ENCODE measurements at places on chromosomes 2 and 18. TPM values are rescaled to one million over a fixed set of nuclear protein-coding genes. Genes with fewer than 3 reads are reported as not detected.

Gene KCNK3
- total RNA-seq = 31.5 TPM

Gene IRS1
- total RNA-seq = 6.2 TPM

Gene LHCGR
- not detected for total RNA-seq

Gene TSN
- 27.8 TPM for total RNA-seq

Gene RGPD6
- total RNA-seq = 21.9 TPM

GRCh38 chr2:88669482-88670214, 21.8 kb upstream of the RPIA start:
- no peak for DNase-seq

DNA sequence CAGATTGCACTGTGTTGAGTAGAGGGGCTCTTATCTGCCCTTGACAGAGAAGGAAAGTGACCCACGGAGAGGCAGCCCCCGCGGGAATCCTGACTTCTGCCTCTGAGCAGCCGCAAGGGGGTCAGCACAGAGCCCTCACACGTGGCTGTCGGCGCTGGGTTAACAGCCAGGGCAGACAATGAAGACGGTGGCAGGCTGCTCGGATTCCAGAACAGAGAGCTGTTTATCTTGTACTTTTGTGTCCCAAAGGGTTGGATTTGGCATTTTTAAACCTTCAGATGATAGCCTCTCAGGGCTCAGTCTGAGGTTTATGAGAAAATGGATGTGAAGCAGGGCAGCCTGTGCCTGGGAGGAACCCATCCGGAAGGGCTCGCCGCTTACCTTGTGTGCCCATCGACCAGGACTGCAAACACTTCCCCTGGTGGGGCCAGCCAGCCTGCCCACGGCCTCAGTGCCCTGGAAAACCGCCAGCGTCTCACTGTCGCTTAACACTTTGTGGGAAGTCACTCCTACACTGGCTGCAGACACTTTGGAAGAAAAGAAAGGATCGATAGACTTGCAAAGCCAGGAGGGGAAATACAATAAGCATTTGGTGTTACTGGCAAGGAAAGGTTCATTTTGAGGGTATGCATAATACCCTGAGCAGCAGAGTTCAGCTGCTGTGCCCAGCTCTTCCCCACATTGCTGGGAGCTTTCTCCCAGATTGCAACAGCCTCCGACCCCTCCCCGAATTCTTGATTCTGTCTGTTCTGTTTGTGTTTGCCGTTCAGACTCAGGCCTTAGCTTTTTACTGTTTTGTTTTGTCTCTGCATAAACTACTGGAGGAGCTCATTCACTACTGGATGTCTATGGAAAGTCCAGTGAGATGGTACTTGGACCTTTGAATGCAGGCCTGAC, 325.3 kb upstream of the MYT1L start:
- no peak for DNase-seq

DNA sequence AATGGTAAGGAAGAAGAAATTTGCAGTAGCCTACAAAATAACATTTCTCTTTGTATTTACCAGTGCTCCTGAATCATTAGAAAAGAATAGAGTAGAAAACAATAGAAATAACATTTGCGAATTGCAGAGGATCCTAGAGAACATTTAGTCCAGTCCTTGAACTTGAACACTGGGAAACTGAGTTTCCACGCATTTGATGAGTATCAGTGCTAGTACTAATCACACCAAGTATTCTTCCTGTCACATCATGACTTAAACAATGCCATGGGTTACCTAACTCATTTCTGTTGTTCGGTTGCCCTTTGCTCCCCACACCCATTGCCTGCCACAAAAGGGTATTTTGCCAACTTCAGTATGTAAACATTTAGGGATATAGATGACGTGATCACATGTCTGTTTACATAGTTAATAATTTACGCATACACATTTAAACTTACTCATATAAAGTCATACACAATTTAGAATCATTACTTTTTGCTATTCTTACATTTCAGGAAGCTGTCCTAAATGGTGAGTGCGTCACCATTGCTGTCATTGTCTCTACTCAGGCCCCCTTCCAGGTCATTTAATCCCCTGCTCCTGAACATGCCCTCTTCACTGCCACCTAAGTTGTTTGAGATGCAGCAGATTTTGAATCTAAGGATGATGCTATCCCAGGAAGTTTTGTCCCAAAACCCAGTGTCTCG, 42.3 kb downstream of the CRIM1 start:
- no peak for DNase-seq

DNA sequence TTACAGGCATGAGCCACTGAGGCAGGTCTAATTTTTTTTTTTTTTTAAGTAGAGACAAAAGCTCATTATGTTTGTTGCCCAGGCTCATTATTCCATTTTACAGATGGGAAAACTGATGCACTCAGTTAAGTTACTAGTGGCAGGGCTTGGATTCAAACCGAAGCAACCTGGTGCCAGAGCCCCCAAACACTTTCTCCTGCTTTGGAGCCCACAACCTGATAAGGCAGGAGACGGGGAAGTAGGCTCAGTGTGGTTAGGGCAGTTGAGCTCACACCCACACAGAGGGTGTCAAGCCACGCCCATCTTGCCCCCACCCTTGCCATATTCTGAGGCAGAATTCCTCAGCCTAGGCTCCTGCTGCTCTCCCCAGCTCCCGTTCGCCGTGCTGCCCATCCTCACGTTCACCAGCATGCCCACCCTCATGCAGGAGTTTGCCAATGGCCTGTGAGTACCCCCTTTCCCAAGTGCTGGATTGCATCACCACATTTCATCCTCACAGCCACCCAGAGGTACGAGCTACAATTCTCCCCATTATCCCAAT, 5.8 kb upstream of the CTDSP1 start:
- no peak for DNase-seq

- DNase-seq = no peak
Measured at GRCh38 chr2:2648094-2648493, 317.0 kb upstream of the MYT1L start.

DNA sequence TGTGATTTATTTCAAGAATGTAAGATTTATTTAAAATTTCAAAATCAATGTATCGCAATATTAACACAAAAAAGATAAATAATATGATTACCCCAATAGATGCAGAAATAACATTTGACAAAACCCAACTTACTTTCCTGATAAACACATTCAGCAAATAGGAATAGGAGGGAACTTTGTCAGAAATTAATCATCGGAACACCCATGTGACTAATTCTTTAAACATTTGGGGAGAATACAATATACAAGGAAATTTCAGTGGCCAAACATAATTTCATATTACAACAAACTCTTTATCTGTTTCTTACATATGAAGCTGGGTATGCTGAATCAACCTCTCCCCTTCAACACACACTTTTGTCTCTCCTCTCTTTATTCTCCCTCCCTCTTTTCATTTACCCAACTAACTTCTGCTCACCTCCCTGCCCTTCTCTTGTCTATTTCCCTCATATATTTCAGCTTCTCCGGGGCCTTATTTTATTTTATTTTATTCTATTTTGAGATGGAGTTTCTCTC, 309.6 kb upstream of the CNTNAP5 start:
- DNase-seq = no peak

- DNase-seq = no peak
Measured at GRCh38 chr2:37742286-37742685, 70.8 kb upstream of the CDC42EP3 start.

DNA sequence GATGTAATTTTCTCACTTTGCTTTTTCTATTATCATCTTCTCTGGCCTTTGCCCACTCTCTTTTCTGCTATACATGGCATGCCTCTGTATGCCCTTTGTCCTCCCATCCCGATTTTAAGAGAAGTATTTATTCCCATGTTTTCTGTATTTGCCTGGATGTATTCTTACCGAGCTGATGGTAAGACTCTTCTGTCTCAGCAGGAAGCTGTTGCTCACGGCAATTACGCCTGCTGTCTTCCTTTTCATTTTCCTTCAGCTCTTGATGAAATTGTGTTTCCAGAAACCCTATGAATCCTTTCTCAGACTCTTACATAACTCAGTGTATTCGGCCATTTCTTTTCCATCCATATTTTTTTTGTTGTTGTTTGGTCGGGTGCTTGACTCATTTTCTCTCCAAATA, 121.6 kb downstream of the SP3 start:
- DNase-seq = no peak

- no peak for DNase-seq
Measured at GRCh38 chr2:120907822-120908221, 172.2 kb downstream of the GLI2 start.

DNA sequence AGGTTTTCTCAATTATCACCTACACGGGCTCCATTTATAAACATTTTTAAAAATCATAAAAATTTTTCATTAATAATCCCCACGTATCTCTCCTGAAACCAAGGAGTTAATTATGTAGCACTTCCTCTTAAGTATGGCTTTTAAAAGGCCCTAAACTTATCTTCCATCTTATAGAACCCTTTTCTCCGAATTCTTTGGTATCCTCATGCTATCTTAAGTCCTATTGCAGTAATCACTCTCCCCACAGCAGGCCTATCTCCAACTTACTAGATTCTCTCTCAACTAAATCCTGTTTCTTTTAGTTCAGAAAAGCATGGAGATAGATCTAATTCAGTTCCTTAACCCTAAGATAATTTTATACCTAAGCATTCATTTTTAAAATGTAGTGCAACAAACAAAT, 26.2 kb downstream of the RPRD1A start:
- DNase-seq = no peak

DNA sequence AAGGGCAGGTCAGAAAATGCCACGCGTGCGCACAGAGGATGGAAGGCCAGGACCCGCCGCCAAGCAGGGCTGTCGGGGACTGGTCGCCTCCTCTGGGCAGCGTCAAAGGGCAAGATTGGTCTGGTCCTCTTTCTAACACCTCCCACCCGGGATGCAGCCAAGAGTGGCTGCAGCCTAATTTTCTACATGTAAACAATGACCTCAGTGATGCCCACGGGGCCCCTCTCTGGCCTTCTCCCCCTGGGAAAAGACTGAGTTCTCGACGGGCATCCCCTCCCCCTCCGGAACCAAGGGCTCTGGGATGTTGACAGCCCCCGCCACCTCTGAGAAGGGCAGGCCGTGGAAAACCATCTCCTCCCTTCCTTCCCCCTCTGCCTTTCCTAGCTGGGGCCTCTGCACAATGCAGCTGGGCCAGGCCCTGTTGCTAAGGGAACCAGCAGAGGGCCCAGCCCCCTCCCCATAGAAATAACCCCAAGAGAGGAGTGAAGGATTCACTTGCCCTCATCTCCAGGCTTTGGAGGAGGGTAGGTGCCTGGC, 80.0 kb upstream of the ZNF532 start:
- no peak for DNase-seq

GRCh38 chr18:33114749-33115148, 325.8 kb downstream of the CCDC178 start:
- no peak for DNase-seq

- no peak for DNase-seq
Measured at GRCh38 chr2:212726403-212726802, 187.8 kb upstream of the ERBB4 start.

- no peak for DNase-seq
Measured at GRCh38 chr2:7694076-7694985, 777.1 kb downstream of the RNF144A start.

GRCh38 chr2:109260886-109261700, 132.1 kb downstream of the SH3RF3 start:
- peak; percentile 39 for DNase-seq

DNA sequence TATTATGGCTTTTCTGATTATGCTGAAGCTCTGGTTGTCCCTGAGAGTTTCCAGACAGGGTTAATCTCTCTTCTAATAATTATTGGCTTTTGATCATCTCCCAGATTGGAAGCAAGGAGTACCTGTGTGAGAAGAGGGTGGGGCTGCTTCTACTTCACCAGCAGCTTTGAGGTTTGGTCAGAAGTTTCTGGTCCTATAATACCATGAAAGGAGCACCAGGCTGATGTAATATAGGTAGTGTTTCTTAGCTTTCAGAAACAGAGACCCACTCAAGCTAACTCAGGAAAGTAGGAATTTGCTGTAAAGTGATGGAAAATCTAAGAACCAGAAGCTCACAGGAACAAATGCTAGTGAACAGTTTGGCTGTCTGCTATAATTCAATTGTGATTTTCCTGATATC, 57.6 kb downstream of the SGPP2 start:
- no peak for DNase-seq

GRCh38 chr18:28039078-28039477, 137.9 kb downstream of the CDH2 start:
- DNase-seq = no peak

DNA sequence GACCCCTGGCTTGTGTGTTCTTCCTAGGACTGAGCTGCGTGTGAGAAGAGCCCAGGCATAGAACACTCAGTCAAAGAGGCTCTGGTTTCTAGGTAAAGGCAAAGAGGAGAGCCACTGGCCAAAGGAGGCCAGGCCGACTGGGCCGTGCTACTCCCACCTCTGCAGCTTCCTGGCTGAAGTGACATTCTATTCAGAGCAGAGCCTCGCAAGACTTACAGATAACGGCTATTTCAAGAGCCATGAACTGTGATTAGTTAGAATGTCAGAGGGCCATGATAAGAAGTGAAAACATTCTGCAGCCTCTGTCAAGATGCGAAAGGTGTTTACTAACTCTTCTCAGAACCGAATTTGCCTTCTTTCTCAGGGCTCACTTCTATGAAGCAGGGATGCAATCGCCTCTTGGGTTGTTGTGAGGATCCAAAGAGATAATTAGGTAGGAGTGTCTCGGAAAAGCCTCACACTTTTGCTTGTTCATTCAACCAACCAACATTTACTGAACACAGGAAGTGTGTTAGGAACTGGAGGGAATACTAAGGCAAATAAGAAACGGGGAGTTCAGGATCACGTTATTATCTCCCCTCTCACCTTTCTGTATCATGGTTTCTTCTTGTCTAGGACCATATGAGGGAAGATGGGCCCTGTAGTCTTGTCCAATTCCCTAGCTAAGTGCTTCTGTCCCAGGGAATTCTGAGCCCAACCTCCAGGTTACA, 3.4 kb upstream of the DNAJC5G start:
- no peak for DNase-seq

GRCh38 chr2:46195819-46196218, 101.4 kb upstream of the EPAS1 start:
- no peak for DNase-seq

DNA sequence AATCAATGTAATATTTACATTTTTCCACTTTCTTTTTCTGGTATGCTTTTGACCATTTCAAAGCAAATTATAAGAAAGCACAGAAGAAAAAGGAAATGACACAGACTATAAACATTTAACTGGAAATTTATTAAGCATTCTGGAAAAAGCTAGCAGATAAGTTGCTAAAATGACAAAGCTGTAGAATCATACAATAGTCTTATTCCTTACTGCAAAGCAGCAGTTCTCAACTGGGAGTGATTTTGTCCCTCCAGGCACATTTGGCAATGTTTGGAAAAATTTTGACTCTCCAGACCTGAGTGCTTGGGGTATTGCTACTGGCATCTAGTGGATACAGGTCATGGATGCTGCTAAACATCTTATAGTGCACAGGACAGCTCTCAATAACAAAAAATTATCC, 75.1 kb downstream of the MBD5 start:
- no peak for DNase-seq

- DNase-seq = no peak
Measured at GRCh38 chr18:2736823-2737222, 81.3 kb downstream of the SMCHD1 start.

All from pancreas (tissue), 10 donors.